ENCODE measurements at places on chromosomes 3 and 15.

DNA sequence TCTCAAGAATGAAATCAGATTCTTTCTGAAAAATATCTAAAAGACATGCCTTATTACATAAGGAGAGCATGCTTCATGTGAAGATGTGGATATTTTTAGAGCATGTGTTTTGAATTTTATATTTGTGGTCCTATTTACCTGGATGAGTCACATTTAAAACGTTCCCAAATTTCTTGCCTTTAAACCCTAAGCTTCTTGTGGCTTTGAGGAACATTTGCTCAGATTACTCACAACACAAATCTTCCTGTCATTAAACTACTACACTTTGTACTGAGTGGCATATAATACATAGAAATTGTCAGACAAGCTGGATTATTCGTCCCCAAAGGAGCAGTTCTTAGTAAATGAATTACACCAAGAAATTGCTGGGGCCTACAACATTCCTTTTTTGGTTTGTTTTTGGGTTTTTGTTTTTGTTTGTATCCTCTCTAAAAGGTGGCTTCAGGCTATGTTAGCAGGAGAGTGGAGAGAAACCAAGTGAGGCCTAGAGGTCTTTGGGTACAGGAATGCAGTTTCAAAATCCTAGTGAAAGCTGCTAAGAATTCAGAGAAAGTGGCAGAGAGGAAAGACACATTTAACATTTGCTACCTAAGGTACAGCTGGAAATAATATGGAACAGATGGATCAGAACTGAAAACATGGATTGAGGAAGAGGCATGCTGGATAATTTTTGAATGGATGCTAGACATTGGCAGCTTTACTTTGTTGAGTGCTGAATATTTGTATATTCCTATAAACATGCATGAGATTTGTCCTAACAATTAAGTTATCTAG lies 128.1 kb downstream of the RPL22L1 start:
- no peak for DNase-seq

DNA sequence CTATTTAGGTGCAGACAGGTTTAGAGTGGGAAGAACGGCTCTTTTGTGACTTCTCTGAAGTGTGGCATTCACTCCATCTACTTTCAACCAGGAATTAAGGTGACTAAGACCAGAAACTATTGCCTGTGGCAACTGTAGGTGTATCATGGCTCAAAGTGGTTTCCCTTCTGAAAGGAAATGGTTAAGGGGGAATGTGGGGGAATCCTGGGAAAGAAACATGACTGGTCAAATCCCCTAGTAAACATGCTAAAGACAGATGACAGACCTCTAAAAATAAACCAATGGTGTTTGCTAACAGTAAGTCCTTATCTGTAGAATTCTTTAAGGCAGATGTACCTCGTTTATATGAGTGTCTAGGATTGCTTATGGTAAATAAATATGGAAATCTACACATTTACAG lies 56.9 kb downstream of the MEGF11 start:
- DNase-seq, result no peak

GRCh38 chr15:38377636-38378035 lies 76.3 kb upstream of the FAM98B start:
- no peak for DNase-seq

DNA sequence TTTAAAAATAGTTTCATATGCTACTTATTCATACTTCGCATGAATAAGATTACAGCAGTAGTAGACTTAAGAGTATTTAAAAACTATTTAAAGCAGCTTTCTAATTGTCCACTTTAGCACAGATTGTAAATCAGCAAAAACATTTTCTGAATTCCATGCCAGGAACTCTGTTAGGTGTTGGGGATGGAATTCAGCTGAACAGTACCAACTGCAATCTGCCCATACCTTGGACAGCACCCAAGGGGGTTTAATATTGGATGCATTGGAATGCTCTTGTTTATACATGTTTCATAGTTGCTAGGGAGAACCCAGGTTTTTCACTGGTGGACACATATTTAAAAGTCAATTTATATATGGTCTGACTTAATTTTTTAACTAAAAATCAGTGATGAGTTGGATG lies 74.8 kb downstream of the PPM1L start:
- DNase-seq, result no peak

GRCh38 chr3:124372775-124373174 lies 357.5 kb upstream of the UMPS start:
- DNase-seq, result no peak

DNA sequence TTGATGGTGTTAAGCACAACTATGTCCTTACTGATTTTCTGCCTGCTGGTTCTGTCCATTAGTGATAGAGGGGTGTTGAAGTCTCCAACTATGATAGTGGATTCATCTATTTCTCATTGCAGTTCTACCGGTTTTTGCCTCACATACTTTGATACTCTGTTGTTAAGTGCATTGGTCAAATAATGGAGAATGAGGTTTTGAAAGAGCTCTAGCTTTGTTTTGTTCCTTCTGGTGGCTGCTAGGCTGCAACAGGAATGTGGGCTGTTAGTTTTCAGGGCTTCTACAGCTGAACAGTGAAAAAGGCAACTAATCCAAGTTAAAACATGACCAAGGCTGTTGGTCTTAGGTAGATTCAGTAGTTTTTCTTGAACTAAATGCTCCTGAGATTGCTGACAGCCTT lies 62.6 kb downstream of the BTD start:
- DNase-seq, result no peak

DNA sequence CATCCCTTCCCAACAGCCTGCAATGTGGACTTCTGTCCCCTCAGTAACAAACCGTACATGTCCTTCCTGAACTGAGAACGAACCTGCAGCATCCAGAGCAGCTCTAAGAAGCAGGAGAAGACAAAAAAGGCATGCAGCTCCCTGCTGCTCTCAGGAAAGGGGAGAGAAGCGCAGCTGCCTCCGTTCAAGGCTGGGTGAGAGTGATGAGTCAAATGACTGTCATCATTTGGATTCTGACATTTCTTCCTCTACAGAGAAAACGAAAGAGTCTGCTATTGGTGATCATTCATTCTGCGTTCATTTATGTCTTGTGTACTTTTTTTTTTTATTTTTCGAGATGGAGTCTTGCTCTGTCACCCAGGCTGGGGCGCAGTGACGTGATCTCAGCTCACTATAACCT lies 677.8 kb downstream of the FHIT start:
- no peak for DNase-seq

DNA sequence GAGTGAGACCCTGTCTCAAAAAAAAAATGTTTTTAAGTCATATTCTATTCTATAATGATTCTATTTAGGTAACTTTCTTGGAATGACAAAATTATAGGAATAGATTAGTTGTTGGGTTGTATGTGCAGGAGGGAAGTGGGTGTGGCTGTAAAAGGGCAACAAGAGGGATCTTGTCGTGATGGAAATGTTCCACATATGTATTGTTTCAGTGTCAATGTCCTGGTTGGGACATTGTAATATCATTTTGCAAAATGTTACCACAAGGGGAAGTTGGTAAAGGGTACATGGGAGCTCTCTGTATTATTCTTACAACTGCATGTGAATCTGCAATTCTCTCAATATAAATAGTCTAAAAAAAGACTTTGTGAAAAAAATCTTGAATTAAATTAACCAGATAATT lies 14.3 kb upstream of the ABHD5 start:
- no peak for DNase-seq

DNA sequence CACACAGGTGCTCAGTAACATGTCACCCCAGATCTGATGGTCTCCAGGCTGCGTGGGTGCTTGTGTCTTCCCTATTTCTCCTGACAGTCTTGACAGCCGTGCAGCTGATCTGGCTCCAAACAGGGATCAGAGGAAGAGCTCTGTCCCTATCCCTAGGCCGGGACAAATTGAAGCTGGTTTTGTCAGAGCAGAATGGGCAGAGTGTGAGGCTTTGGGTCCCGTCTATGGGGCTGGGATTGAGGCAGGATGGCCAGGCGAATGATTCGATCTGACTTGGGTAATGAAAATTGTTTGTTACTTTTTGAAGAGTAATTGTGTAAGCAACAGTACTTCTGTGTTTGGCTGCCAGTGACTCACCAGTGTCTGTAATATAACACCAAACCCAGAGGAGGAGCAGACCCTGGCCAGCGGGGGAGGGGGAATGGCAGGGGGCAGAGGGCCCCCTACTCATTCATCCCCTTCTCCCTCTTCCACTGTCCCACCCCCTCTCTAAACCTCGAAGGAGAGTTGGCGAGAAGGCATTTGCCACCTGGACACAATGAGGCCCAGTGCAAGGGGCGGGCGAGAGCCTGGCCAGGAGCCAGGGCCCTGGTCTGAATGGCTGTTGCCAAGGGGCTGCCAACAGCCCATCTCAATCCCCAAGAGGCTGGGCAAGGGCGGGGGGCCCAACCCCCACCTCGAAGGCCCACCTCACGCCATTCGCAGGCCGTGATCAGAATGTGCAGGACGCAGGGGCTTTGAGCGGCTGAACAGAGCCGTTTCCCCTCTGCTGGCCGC lies 4.9 kb upstream of the MAGEF1 start:
- no peak for DNase-seq

GRCh38 chr15:43794269-43795037 lies 2.3 kb downstream of the SERF2 start:
- no peak for DNase-seq

DNA sequence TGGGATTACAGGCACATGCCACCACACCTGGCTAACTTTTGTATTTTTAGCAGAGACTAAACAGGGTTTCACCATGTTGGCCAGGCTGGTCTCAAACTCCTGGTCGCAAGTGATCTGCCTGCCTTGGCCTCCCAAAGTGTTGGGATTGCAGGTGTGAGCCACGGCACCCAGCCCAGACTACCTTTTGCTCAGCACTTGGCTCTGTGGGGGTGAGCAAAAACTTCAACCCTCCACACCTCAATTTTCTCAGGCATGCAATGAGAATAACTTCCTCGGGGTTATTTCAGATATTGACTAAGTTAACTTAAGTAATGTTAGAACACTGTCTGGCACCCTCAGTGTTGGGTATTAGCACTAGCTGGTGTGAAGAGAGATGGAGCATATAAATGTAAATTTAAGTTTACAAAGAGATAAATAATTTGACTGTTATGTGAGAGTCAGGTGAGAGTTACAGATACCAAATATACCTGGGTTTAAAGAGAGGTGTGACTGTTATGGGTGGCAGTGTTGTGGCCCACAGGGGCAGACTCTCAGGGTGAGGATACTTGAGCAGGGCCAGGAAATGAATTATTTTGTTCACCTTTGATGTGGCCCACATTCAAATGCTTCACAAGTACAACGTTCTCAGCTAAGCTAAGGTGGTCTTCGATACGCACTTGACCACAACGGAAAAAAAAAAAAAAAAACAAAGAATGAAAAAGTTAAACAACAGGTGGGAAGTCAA lies 29.0 kb downstream of the CPOX start:
- no peak for DNase-seq

- peak; percentile 70 for DNase-seq
Observed at GRCh38 chr15:76904461-76905012, 603 bp downstream of the SCAPER start.

DNA sequence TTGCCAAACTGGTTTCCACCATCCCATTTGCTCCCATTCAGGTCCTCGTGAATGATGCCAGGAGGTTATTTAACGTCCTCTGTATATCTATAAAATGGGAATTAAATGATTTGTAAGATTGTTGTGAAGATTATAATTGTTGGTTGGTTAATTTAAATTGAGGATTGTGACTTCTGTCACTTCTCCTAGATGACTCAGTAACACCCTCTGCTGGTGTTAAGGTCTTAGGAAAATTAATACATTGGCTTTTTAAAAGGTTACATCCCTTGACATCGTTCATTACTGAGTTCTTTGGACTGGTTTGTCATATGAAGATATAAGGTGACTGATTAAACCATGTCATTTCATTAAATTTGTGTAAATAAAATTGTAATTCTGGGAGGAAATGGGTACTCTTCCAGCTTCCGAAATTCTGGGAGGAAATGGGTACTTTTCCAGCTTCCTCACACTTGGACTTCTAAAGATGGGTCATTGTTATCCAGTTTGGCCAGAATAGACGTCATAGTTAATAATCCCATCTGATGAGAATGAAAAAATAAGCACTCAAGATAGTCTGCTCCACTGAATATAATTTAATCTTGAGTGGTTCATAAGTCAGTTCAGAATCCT lies 33.3 kb upstream of the PAQR5 start:
- DNase-seq, result peak; percentile 3

DNA sequence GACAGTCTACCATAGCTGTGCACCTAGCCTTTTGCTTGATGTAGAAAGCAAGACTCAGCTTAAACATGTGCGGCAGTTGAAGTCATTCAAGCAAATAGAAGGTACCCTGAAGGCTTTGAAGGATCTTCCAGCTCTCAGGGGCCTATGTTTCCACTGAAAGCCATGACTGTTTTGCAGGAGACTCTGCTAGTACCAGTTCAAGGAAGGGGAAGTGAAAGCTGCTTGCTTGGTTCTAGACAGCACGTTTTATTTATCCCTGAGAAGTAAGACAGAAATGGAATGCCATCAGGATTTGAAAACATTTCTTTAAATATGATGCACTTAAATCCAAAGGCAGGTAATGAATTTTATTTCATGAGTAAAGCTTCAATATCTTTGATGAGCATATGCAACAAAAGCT lies 311.4 kb downstream of the PDCD6IP start:
- DNase-seq, result no peak

GRCh38 chr3:64081235-64081630 lies 57.9 kb upstream of the PSMD6 start:
- no peak for DNase-seq

GRCh38 chr3:98986073-98986472 lies 84.6 kb upstream of the DCBLD2 start:
- DNase-seq, result no peak

GRCh38 chr3:197420115-197420514 lies 121.7 kb upstream of the DLG1 start:
- no peak for DNase-seq

GRCh38 chr3:176167272-176167671 lies 1030.0 kb downstream of the TBL1XR1 start:
- DNase-seq, result no peak

DNA sequence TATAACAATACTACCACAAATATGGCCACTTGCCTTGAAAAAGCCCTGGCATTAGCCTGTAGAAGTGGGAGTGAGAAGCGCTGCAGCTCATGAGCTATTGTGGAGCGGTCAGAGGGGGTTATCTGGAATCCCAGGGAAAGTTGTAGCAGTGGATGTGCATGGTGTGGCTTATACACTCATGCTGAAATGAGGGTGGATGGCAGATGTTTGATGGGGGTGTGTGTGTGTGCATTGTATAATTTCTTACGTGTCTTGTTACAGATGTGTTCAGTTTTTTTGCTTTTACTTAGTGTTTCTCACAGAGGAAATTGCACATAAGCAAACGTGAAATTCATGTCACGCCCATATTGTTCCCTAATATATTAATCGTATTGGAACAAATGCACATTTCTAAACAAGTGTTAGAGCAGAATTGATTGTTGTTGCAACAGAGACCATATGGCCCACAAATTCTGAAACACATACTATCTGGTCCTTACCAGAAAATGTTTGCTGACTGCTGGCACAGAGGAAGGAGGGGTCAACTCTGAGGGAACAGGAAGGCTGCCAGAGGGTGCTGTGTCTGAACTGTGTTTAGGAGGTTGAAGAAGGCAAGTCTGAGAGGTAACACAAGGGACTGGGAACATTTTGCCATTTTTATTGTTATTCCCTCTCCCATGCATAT lies 200.0 kb upstream of the CFAP20DC start:
- no peak for DNase-seq

- no peak for DNase-seq
Observed at GRCh38 chr3:52441772-52442332, 3.1 kb downstream of the SEMA3G start.

- DNase-seq, result no peak
Observed at GRCh38 chr3:29128001-29128400, 152.9 kb upstream of the RBMS3 start.

Measured in NCI-H2081 (cell line).